ENCODE measurements at places on chromosomes 12 and 14. TPM values are rescaled to one million over a fixed set of nuclear protein-coding genes. Genes with fewer than 3 reads are reported as not detected.

- no peak for DNase-seq
These were observed 8.5 kb downstream of the ZFYVE21 start for GRCh38 chr14:103724116-103724515.

DNA sequence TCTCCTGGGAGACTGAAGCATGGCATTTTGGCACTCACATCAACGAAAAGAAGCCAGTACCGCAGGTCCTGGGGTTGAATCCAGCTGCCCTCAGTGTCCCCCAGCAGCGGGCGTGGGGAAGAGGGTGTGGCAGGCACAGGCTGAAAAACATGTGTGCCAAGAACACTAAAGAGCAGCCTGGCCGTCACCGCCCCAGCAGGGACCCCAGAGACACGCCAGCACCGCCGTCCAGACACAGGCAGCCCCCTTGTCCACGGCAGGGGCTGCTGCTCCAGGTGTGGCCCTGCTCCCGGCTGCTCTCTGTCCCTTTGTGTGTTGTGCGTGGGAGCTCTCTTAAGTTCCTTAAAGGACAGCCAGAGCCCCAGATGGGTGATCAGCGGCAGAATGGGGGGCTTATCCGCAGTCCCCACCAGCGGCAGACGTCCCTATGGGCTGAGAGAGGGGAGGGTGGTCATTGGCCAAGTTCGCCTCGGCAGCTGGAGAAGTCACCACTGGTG lies 556 bp downstream of the PHETA1 start:
- DNase-seq: no peak

Gene KRT6B
- not detected for total RNA-seq

- no peak for DNase-seq
These were observed 2.8 kb downstream of the VPS29 start for GRCh38 chr12:110498984-110499706.

- DNase-seq: no peak
These were observed 155.4 kb upstream of the PLEKHG7 start for GRCh38 chr12:92547420-92547819.

DNA sequence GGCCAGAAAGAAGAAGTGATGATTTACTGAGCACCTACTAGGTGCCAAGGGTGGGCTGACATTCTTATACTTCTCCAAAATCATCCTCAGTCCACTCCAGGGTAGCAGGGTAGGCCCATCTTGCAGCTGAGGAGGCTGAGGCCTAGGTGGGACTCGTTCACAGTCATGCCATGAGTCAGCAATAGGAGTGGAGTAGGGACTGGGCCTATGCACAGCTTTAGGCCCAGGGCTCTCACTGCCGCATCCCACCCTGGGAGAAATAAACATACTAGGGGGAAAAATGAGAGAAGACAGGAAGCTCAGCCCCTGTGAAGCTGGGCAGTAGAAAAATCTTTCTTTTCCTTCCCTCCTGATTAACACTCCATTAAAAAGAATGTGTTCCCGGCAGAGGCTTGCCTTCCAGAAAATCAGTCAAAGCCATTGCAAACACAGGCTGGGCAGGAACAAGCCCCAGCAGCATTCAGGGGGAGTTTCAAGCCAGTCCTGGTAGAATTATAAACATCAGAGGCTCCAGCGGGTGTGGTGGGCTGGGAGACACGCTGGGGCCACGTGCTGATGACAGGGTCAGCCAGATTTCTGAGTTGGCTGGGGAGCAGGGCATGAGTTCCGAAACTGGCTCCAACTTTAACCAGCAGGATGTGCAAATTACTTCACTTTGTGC lies 1.8 kb downstream of the HSPB8 start:
- DNase-seq: no peak

GRCh38 chr12:85457016-85457415 lies 177.0 kb downstream of the ALX1 start:
- DNase-seq: no peak

DNA sequence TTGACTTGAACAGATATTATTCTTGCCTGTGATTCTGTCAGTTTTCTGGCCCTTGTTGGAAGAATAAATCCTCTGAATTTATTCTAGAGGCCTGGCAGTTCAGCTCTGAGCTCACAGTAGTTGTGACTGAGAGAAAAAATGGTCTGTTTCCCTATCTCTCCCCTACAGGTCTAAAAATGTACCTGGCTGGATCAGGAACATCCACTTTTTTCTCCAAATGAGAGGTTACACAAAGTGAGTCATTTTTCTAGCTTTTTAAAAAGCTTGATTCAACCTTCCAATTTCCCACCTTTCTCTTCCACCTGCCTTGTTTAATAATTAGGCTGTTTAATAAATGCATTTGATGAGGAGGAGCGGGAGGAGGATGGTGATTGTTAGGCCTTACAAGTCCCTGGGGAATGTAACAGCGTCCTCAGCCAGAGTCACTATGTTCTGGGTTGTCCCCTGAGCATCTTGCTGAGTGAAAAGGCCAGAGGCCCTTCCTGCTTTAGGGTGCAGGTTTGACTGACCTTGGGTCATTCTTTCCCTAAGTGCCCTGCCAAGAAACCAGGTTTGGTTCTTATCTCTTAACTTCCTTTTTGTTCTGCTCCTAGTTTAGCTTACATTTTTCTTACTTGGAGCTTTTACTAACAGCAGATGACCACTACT lies 91.7 kb upstream of the FUT8 start:
- DNase-seq: no peak

Gene SLC7A8
- total RNA-seq: 3.5 TPM

- DNase-seq: no peak
These were observed 10.9 kb downstream of the HVCN1 start for GRCh38 chr12:110677982-110678381.

DNA sequence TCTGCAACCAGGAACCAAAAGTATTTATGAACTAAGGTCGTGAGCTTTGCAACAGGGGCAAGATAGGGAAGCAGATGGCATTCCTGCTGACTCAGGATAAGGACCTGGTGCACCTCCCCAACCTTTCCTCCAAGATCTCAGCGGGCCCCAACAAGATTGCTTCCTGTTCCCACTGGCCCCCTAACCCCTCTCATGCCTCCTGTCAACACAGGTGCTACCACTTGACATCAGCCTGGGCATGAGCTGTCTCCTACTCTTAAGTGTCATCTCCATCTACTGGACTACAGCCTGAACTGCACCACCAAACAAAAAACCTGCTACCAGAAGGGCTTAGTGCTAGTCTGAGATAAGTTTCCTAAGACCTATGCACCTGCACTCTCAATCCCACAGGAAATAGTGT lies 32.7 kb downstream of the MED6 start:
- DNase-seq: no peak

GRCh38 chr14:39491134-39491571 lies 58.9 kb upstream of the FBXO33 start:
- DNase-seq: no peak

DNA sequence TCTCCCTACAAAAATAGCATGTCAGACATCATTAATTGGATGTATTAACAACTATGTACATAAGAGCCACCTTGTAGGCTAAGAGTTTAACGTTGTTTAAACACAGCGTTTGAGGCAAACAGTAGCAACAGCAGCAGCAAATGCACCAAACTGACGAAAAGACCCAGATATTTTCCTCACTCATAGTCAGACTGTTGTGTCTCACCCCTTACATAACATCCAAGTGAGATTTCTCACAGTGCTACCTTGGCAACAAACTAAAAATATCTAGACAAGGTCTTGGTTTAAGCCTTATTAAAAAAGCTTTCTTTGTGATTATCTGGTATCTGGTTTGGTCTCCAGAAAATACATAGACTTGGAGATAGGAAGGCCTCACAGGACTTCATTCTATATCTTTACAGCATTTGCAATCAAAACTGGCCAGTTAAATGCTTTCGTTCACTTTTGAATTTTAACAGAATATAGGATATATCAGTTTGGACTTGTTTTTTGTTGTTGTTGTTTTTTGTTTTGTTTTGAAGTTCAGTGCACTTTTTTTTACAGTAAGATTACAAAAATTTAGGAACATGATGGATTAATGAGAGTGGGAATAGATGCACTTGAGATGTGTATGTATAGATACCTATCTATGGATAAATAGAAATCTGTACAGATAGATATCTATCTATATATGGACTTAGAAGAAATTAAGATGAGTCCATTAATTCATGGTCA lies 4.1 kb downstream of the BHLHE41 start:
- DNase-seq: no peak

- no peak for DNase-seq
These were observed 7.0 kb downstream of the CDK2AP1 start for GRCh38 chr12:123264642-123265041.

Gene TEX52
- not detected for total RNA-seq

Gene HOXC11
- total RNA-seq: not detected

GRCh38 chr12:2451497-2451896 lies 343.3 kb upstream of the FKBP4 start:
- DNase-seq: no peak

DNA sequence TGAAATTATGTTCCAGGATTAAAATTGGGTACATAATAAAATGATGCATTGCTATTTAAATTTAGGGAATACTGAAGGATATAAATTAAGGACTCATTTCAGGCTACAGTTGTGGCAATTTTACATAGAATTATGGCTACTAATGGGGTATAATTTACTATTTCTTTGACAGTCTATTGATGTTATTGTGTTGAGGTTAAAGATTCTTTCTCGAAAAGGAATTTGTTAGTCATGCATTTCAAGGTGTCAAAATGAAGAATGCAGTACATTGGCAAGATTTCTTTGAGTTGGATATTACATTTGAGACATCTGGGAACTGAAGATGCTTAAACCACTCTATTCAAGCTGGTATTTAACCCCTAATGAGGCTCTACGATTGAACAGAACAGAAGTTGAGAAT lies 28.3 kb downstream of the SLC5A8 start:
- no peak for DNase-seq

Gene RBP5
- total RNA-seq: not detected

DNA sequence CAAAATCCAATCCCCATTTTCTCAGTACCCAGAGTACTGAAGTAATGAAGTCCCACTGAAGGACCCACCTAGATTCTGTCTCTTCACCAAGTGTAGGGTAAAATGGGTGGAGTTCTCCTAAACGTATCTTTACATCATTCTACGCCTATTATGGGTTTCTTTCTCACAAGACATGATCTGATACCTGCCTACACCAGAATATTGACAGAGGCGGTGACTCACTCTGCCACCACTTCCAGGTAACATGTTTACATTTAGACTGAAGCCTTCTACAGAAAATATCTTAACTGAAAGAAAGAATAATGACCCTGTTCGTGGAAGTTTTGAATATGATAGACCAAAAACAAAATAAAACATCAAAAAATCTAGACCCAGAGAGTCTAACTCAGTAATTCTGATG lies 89.8 kb downstream of the BTG1 start:
- DNase-seq: no peak

Gene TAS2R42
- total RNA-seq: not detected
